NCI-H2029 treated with DMSO at 0.1 percent for 48 hours (cell line): ENCODE measurements at places on chromosomes 12 and 14.

DNA sequence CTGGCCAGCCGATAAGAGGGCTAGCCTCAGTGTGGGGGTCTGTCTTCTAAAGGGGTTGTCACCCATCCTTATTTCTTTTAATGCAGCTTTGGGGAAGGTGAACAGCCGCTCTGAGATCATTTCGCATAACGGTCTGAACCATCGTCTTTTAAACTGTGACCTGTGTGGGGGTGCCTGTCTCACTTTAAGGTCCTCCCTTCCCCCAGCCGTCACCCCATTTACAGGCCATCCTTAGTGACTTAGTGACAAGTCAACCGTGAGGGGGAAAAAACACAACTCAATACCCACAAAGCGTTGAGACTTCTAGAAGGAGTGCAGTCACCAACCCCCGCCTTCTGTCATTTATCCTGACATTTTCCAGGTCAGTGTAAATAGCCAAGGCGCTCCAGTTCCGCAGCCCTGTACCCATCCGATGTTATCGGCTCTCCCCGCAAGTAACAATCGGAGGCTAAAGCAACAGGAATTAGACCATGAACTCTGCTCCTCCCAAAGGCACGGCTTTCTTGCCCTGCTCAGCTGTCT is 505 bp upstream of the DENND5B start:
- no peak for DNase-seq

DNA sequence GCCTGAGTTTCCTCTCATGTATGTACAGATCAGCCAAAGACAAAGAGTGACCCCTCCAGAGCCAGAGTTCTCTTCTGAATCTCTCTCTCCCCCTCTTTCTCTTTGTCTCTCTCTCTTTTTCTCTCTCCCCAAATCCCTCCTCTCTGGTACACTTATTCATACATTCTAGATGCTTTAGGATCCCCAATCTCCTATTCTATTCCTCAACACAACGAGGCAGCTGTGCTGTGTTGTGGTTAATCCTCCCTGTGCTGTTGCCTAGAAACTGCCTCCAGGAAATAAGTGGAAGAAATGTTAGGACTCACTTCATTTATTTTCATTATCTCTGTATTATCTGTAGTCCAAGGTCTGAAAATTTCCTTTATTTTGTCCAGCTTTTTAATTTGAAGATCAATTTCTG is 350.5 kb upstream of the OR4E1 start:
- no peak for DNase-seq

DNA sequence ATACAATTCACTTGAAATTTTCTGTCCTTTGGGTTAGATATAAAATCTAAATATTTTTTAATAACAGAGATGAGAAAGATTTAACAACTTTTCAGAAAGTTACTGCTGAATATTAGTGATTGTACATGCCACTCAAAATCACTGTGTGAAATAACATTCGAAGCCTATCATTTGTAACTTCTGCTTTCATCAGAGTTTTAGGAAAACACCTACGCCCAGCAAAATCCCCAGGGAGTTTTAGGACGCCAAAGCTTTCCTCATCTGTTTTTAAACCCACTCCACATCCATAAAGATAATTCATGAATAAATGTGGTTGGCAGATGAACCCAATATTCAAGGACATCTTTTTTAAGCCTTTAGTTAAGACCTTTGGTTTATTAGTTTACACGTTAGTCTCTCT is 23.9 kb downstream of the TC2N start:
- no peak for DNase-seq

- DNase-seq = no peak
Observed at GRCh38 chr12:238116-238515, 24.2 kb upstream of the SLC6A12 start.

DNA sequence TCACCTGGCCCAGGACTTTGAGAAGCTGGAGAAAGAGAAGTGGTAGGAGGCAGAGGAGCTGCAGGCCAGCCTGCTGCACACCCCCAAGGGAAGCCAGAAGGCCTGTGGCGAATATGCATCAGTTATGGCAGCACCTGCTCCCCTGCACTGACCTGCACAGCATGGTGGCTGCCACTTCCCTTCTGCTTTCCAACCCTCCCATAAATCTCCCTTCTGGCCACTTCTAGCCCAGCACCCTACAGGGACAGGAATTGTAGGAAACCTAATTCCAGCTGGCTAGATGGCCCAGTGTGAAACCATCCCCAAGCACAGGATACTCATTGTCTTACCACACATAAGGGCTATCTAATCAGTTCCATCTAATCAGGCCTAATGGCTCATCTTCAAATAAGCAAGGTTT is 136.3 kb downstream of the TBX3 start:
- DNase-seq = no peak

DNA sequence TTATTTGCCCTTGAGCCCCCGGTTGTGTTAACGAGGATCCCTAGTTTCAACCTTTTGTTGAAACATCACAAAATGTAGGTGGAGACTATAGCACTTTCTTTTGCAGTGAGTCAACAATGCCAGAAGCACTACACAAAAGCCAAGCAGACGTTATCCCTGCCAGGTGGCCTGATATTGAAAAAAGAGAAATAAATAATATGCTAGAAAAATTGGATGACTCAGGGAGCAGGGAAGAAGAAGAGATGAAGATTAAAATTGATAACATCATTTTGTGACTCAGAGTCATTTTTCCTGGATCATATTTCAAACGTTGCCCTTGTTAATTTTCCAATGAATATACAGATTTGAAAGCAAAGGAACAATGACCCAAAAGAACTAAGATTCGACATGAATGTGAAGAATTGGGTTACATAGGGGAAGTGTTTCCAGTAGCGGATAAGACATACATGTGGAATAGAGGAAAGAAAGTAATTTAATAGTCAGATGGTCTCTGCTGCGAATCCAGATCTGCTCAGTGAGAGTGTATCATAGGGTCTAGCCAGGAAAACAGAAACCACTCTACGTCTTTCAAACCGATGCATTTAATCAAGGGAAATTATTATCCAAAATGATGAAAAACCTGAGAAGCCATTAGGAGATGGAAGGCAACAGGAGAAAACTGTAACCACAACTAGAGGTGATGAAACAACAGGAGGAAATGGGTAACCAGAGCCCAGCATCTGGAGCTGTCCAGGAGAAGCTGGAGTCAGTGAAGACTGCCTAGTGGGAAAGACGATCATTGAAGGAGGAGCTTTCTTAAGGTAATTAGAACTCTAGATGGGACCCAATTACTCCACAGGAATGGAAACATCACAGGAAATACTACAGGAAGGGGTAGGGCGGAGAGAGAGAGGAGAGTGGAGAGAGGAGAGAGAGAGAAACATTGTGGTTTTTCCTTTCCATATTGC is 57.9 kb downstream of the RERG start:
- DNase-seq = no peak

- DNase-seq = no peak
Observed at GRCh38 chr14:80930836-80931389, 10.6 kb downstream of the CEP128 start.

- DNase-seq = no peak
Observed at GRCh38 chr12:40054555-40055227, 51.2 kb downstream of the SLC2A13 start.

GRCh38 chr14:95197551-95197950 is 40.2 kb upstream of the DICER1 start:
- no peak for DNase-seq

DNA sequence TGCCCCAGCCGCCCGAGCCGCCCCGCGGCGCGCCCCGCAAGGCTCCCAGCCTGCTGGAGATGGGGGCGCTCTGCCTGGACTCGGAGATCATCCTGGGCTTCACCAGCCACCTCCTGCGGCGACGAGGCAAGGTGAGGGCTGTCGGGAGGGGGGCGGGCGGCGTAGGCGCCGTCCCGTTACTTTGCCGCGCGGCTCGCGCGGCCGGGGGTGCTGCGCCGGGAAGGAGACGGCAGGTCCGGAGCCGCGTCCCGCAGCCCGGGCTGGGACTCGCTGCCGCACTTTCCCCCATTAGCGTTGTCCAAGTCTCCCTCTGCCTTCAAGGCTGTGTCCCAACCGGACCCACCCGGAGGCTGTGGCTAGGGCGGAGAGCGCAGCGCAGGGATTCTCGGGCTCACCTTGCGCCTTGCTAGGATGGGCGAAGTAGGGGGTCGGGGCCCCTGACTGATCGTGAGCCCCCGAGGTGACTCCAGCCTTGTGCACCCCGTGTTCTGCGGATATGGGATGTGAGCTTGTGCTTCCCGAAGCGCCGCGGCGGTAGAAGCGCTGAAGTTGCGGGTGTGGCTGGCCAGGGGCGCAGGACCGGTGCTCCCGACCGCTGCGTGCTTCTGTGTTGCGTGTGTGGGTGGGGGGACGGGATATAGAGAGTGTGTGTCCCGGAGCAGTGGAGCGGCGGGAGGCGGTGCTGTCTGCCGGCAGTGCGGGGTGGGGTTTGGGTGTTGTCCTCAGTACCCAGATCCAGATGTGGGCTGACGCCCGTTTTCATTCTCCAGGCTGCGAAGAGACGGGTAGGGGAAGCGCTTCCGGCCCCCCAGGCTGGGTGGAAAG is 1.7 kb upstream of the KIF26A start:
- DNase-seq = no peak

DNA sequence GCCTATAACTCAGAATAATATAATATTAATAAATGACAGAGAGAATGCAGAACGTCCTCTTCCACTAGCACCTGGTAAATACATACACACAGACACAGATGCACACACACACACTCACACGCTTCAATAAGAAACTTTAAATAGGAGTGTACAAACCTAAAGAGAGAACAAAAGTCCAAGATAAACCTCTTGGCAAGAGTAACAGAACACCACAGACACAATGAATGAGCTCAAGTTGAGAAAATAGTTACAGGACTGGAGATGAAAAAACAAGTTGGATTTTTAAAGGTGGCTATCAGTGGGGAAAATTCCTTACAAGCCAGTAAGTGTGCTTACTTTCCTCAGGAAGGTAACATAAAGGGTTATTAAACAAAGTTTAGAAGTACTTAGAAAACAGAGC is 35.2 kb downstream of the CRY1 start:
- no peak for DNase-seq

DNA sequence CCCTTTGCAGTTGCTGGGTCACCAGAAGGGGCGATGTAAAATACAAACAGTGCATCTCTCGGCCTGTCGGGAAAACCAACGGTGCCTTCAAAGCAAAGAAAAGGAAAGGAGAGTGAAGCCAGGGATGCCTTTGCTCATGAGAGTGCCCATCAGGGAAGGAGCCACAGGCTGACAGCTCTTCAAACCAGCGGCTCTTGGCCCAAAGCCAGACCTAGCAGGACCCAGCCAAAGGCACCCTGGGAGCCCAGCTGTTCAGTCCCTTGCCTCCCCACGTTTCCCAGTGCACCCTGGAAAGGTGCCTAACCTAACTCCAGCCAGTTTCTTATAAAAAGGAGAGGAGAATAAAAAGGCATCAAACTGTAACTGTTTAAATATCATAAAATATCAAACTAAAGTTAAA is 29.2 kb downstream of the PRMT8 start:
- peak; percentile 66 for DNase-seq

DNA sequence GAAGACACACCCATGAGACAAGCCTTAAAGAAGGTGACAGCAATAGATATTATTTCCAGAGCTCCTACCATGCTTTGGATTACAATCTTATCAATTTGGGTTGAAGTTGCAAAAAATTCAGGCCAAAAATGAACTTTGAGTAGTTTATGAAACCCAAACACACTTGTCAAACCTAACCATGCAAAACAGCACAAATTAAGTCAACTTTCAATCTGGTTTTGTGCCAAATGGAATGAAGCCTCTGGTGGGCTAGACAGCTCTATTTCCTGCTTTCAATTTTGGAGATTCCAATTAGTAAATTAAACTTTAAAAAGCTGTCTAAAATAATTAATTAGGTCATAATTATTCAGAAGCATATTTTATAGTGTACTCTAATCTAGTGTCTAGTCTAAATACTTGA is 203.4 kb downstream of the SYT1 start:
- no peak for DNase-seq

GRCh38 chr14:68688872-68689371 is 103.9 kb downstream of the ZFP36L1 start:
- no peak for DNase-seq

DNA sequence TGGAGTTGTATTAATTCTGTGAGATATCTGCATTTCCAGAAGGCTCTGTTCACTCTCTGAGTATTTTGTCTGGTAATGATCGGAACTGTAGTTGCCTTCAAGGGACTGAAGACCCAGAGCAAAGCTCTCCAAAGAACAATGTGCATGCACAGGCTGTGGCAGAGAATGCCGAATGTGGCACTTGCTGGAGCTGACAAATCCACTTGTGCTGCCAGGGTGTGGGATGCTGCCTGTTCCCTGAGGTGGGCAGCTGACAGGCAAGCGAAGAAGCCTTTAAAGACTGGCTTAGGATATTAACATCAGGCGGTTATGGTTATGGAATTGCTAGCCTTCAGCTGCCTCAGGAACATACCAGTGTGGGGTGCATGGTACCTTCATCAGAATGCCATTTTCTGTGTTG is 419.9 kb upstream of the ATP2B1 start:
- no peak for DNase-seq

DNA sequence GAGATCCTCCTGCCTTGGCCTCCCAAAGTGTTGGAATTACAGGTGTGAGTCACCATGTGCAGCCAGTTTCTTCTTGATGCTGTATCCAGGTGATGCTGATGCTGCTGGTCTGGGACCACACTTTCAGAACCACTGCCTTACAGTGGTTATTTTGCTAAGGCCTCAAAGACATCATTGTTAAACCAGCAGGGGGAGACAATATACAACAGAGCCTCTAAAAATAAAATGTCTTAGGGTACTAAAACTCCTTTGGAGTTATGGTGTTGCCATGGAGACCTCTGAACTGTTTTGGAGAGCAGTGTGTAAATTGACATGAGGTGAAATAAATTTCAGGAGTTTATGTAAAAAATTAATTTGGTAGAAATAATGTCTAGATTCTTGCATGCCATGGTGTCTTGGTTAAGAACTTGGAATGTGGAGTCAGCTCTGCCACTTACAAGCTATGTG is 1.1 kb upstream of the ARG2 start:
- DNase-seq = peak; percentile 6

GRCh38 chr12:21239866-21240265 is 94.9 kb downstream of the SLCO1A2 start:
- DNase-seq = no peak

GRCh38 chr12:101783150-101783549 is 43.9 kb upstream of the SYCP3 start:
- DNase-seq = no peak

- no peak for DNase-seq
Observed at GRCh38 chr12:57797933-57798332, 15.3 kb downstream of the TSFM start.

- DNase-seq = no peak
Observed at GRCh38 chr12:57764662-57765002, 2.2 kb downstream of the CYP27B1 start.

- no peak for DNase-seq
Observed at GRCh38 chr12:107681836-107682820, 3.5 kb upstream of the PWP1 start.

- no peak for DNase-seq
Observed at GRCh38 chr12:28563936-28564335, 373.7 kb downstream of the CCDC91 start.

DNA sequence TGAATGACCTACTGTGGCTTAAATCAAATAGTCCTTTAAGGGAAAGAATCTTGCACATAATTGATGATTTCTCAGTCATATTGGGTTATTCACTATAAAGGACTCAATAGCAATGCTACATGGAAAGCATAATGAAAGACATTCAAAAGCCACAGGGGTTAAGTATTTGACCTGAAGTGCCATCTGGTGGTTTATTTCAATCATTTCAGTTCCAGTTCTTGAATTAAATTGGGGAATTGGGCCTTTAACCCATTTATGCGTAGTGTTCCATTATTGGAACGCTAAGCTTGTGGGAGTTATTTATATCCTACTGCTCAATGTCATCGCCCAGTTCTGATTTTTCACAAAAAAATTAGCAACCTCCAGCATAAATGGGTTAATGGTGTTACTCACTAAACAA is 41.3 kb upstream of the C12orf71 start:
- no peak for DNase-seq
